Occipital lobe (tissue), 3 donors: ENCODE measurements at places on chromosomes 4 and X.

DNA sequence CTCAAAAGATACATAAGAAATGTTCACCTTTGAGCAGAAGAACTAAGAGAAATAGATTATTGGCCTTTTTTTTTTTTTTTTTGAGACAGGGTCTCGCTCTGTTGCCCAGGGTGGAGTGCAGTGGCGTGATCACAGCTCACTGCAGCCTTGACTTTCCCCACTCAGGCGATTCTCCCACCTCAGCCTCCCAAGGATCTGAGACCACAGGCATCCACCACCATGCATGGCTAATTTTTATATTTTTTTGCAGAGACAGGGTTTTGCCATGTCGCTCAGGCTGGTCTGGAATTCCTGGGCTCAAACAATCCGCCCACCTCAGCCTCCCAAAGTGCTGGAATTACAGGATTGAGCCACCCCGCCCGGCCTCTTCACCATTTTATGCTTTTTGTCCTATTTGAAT is 2.9 kb upstream of the TLR6 start:
- DNase-seq, result no peak

GRCh38 chrX:114712466-114712865 is 128.6 kb downstream of the HTR2C start:
- DNase-seq, result no peak

DNA sequence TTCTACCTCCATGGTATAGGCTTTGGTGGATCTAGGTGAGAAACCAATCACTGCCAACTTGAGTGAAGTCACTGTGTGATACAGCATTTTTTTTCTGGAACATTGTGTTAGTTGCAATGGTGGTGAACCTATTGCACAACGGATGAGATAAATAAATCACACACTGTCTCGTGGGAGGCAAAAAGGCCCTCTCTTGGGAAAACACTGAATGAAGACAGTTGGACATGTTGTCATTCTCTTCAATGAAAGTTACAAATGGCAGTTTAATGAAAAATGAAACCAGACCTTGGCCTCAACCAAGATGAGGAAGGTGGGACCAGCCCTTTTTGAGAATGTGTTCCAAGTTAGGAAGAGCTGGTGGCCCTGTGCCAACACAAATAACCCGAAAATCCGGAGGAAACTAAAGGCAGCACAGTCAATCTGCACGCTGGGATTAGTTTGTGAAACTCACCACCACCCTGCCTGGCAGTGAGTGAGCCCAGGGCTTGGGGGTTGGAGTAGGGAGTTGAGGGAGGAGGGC is 5.4 kb upstream of the ADGRG2 start:
- no peak for DNase-seq

- DNase-seq, result no peak
These were observed 211.8 kb downstream of the SLC7A11 start for GRCh38 chr4:138030375-138030774.

DNA sequence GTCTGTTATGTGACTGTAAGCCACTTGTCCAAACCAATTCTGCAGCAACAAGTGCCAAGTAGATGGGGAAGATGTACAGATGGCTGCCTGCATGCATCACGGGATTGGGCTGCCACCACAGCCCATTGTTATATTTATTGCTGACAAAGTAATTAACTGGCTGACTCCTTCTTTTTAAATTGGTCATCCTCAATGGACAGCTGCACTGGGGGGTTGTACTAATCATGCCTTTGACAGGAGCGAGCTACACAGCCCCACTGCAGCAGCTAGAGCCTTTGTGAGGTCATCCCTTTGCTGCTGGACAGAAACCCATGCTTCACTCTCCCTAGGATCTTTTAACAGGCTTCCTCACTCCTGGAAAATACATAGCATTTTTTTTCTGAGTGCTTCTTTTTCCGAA is 146.7 kb upstream of the CXXC4 start:
- no peak for DNase-seq

GRCh38 chr4:8266508-8266907 is 3.0 kb upstream of the HTRA3 start:
- DNase-seq, result no peak

GRCh38 chr4:106314960-106315359 is 1.0 kb downstream of the TBCK start:
- no peak for DNase-seq

- no peak for DNase-seq
These were observed 170.3 kb downstream of the MOSPD2 start for GRCh38 chrX:15043538-15043937.

- DNase-seq, result no peak
These were observed 61.1 kb downstream of the PPARGC1A start for GRCh38 chr4:23828779-23829178.

DNA sequence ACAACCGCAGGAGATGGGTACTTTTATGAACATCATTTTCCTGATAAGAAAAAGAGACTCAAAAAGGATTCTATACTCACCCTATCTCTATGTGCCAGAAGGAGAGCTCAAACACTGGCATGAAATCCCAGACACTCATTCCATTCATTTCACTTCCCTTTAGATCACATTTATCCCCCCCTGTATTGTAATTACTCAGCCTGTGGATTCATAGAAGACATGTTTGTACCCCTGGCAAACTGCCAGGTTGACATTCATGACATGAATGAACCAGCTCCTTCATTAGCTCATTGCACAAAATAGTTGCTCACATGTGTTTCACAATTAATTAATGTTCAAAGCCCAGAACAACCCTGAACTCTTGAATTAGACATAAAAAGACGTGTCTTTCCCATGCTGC is 4.9 kb downstream of the SMR3A start:
- no peak for DNase-seq

- no peak for DNase-seq
These were observed 30.5 kb downstream of the CXCL8 start for GRCh38 chr4:73770917-73771316.

DNA sequence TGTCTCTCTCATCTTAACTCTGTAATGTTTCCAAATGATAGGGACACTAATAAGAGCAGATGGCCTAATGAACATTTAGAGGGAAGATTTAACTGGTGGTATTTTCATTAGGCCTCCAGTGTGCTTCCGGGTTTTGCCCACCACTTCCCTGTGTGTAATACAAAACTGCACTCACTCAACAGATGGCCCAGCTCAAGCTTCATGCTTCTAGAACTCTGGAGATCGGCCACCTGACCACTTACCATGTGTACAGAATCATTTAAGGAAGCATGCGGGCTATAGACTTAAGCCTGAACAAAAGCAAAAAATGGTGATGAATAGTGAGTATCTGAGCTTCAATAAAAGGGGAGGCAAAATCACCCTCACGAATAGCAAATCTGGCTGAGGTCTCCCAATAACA is 89.3 kb downstream of the SH2D1A start:
- no peak for DNase-seq

- no peak for DNase-seq
These were observed 67.7 kb upstream of the H2AZ1 start for GRCh38 chr4:100017637-100018310.
